AG09309 (cell line): ENCODE measurements at places on chromosomes 11 and 22.

GRCh38 chr22:50035131-50035881, 22.7 kb upstream of the IL17REL start:
- DNase-seq: no peak

- DNase-seq: no peak
Observed at GRCh38 chr11:64134963-64135362, 30.9 kb downstream of the MACROD1 start.

- DNase-seq: peak; percentile 80
Observed at GRCh38 chr22:42990131-42990838, 24.7 kb downstream of the PACSIN2 start.

GRCh38 chr11:93208663-93209270, 11.0 kb upstream of the SLC36A4 start:
- DNase-seq: no peak

- DNase-seq: no peak
Observed at GRCh38 chr11:93330446-93330984, at the start of gene DEUP1. Gene DEUP1 (plus strand): TSS chr11:93330742. CDS start chr11:93332260, 1,518 bp downstream.

- no peak for DNase-seq
Observed at GRCh38 chr11:45576461-45577215, 88.8 kb downstream of the CHST1 start.
